Mononuclear cell (primary cell): ENCODE measurements at places on chromosomes 7 and 10. TPM values are rescaled to one million over a fixed set of nuclear protein-coding genes. Genes with fewer than 3 reads are reported as not detected.

RAMP3 gene
- total RNA-seq, result 0.31 TPM

GRID2IP gene
- 0.21 TPM for total RNA-seq

CYP2C8 gene
- total RNA-seq, result 0.10 TPM

SLC26A4 gene
- not detected for total RNA-seq

STAG3 gene
- total RNA-seq, result 6.7 TPM

PPP1R17 gene
- not detected for total RNA-seq

GPER1 gene
- total RNA-seq, result 0.42 TPM
